ENCODE measurements at places on chromosomes 5 and 9. TPM values are rescaled to one million over a fixed set of nuclear protein-coding genes. Genes with fewer than 3 reads are reported as not detected.

- no peak for DNase-seq
Observed at GRCh38 chr9:129561594-129562281, 59.2 kb downstream of the C9orf50 start.

- DNase-seq: no peak
Observed at GRCh38 chr9:126667190-126668055, 53.7 kb downstream of the LMX1B start.

DNA sequence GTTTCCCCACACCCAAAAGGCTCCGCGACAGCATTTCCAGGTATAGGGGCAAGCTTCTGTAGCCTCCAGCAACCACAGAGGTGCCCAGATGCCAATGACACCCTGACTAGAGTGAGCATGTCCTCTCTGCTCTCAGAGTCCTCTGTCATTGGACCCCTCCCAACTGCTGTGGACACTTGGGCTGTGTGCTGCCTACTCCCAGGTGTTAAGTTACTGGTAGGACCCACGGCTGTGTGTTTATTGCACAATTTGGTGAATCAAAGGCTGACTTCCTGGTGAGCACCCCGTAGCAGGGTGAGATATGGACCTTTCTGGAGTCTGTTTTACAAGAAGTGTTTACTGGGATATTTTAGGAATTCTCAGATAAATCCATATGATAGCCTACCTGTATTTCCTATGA, 36.0 kb downstream of the SH3GL2 start:
- DNase-seq: no peak

Gene SVEP1
- 16.9 TPM for polyA plus RNA-seq

Gene PAEP
- polyA plus RNA-seq: not detected

GRCh38 chr5:93497096-93497495, 83.9 kb downstream of the NR2F1-AS1 start:
- DNase-seq: no peak

Gene ZNF658
- polyA plus RNA-seq: 6.7 TPM

- DNase-seq: no peak
Observed at GRCh38 chr9:33289936-33290246, 425 bp upstream of the NFX1 start.

DNA sequence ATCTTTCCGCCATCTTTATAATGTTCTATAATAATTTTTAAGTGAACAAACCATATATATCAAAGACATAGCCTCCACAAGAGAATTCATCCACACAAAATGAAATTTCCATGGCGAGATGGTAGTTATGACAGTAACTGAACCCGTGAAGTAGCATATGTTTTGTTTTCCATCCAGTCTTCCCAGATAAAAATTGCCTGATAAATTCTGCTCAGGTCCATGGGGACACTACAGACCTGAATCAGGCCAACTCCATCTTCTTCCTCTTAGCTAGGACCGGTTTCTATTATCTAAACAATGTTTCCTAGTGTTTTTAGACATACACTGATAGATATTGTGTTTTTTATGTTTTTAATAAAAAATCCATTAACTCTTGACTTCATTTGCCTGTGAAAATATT, 235.7 kb downstream of the PLK2 start:
- no peak for DNase-seq

- DNase-seq: no peak
Observed at GRCh38 chr5:5158472-5158895, 18.4 kb downstream of the ADAMTS16 start.

DNA sequence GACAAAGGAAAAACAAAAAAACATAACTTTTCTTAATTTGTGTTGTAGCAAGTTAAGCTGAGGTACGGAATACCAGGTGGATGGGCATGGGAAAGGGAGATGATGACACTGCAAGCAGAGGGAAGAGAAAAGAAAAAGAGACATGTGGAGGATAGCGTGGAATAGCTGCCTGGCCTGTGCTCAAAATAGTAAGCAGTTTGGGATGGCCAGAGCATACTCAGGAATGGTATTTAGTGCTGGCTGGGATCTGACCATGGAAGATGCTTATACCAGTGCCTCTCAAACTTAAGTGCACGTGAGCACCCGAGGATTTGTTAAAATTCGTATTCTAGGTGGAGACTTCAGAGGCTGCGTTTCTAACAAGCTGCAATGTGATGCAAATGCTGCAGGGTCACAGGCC, 41.3 kb downstream of the LNPEP start:
- DNase-seq: no peak

- no peak for DNase-seq
Observed at GRCh38 chr9:77839459-77840140, 191.5 kb upstream of the GNA14 start.

- no peak for DNase-seq
Observed at GRCh38 chr5:25107853-25108252, 463.1 kb upstream of the CDH10 start.

DNA sequence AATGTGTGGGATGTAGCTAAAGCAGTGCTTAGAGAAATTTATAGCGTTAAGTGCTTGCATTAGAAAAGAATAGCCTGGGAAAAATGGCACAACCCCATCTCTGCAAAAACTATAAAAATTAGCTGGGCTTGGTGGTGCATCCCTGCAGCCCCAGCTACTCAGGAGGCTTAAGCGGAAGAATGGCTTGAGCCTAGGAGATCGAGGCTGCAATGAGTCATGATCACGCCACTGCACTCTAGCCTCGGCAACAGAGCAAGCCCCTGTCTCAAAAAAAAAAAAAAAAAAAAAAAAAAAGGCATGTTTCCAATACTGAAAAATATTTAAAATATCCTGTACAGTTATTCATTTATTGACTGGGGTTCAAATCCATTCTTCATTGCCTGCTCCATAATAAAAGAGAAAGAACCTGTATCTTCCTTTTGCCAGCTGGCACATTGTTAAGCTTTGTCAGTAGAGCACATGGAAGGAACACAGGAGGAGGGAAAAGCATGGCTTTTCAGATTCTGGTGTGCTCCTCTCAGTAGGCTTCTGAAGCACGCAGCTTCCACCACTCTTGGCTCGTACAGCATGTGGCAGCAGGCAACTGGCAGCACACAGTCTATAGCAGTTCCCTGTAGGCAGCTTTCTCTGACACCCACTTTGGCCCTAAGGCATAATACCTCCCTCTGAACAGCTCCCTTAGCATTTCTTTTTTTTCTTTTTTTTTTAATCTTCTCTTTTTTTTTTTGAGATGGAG, 73.5 kb downstream of the TRIM36 start:
- no peak for DNase-seq

DNA sequence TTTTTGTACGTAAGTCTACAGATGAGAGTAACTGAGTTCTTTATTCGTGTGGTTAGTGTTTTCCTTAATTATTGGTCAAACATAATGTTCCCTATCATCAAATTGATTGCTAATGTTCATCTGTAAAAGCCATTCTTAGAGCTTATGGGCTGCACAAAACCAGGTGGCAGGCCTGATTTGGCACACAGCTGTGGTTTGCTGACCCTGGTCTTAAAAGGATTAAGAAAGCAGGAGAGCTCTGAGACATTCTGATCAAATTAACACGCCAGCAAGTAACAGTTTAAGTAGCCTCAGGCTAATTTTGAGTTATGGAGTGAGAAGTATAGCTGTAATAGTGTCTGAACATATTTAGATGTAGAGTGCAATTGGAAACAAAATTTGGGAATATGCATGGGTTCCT, 63.2 kb downstream of the PRR16 start:
- no peak for DNase-seq

DNA sequence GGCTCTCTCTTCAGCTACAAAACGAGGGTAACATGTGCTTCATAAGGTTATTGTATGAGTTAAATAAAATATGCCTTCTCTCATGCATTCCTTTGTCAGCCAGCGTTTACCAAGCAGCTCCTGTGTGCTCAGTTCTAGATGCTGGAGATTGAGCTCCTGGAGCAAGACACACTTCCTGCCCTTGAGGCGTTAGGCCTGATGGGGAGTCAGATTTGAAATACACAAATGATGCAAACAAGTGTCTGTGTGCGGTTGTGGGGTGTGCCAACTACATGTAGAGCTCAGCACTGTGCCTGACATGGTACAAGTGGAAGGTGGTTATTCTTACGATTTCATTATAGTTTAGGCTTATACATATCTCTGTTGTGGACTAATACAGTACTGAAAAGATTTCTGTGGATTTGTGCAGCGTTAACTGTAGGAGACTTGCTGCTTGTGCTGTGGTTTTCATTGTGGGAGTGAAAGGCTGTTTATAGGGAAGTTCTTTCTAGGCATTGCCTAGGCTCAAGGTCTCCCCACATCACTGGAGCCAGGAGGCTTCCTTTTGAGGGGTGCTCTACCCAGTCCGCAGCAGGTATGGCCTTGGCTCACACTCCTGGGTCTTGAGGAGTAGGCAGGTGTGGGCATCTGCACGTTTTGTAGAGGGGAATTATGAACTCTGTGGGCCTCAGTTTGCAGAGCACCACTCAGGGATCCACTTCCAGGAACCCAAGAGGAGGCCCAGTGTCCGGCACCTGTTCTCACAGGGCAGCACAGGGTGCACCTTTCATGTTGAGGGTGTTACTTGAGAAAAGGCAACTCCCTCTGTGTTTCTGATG, 39.8 kb upstream of the ANGPTL2 start:
- no peak for DNase-seq

GRCh38 chr5:65831276-65831675, 95.1 kb upstream of the ERBIN start:
- no peak for DNase-seq

GRCh38 chr5:126939887-126940286, 90.5 kb downstream of the MARCHF3 start:
- no peak for DNase-seq

DNA sequence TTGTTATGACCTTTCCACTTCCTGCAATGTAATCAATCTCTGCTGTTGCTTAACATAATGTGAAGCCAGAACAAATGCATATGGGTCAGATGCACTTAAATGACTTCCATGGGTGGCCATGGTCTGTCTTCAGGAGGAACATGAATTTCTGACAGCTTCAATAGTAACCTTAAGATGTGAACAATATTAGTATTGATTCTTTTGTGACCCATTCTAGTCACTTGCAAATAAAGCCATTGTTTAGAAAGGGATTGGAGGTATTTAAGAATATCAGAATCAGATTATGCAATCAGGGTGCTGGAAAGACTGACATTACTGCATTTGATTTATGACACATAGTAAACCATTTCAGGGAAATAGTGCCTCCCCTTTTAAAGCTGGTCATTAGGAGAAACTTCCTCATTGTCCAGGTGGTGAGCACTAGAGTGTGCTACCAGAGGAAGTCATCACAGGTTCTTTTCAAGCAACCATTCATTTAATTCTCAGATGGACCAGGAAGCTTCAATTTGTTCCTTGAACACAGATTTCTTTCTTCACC, 32.1 kb downstream of the GRIN3A start:
- no peak for DNase-seq

Gene ZER1
- polyA plus RNA-seq: 35.6 TPM

Gene LCN9
- polyA plus RNA-seq: not detected
